Activated naive CD8-positive, alpha-beta T cell treated with anti-CD3 and anti-CD28 coated beads, Interleukin-2, amount 10 ng/mL, durations not matched to agents 7 days and 5 days (primary cell): ENCODE measurements at places on chromosomes 3 and 15.

GRCh38 chr3:128878556-128879124 lies 780 bp upstream of the ACAD9 start:
- H3K4me1 ChIP-seq, result peaks cover 40% of the 10 kb centered on the region
- peak overlapping the region; percentile 96 for H3K4me3 ChIP-seq
- peak overlapping the region; percentile 92 for H3K27ac ChIP-seq
- DNase-seq, result no peak

- no peaks in the 10 kb centered on the region for H3K4me1 ChIP-seq
- H3K36me3 ChIP-seq, result no peaks in the 10 kb centered on the region
- H3K27me3 ChIP-seq, result no peaks in the 10 kb centered on the region
- H3K4me3 ChIP-seq, result no peak overlapping the region
- DNase-seq, result no peak
These were observed 200.3 kb upstream of the ICE2 start for GRCh38 chr15:60679256-60679655.

- DNase-seq, result no peak
- no peak overlapping the region for H3K27ac ChIP-seq
- H3K36me3 ChIP-seq, result no peaks in the 10 kb centered on the region
- H3K4me1 ChIP-seq, result peaks cover 14% of the 10 kb centered on the region
- peaks cover 52% of the 10 kb centered on the region for H3K27me3 ChIP-seq
- no peak overlapping the region for H3K4me3 ChIP-seq
These were observed 9.1 kb downstream of the PLXND1 start for GRCh38 chr3:129597087-129597999.

- H3K36me3 ChIP-seq, result no peaks in the 10 kb centered on the region
- peaks cover 6% of the 10 kb centered on the region for H3K27me3 ChIP-seq
- no peak overlapping the region for H3K27ac ChIP-seq
- no peak overlapping the region for H3K4me3 ChIP-seq
- no peaks in the 10 kb centered on the region for H3K4me1 ChIP-seq
- DNase-seq, result no peak
These were observed 7.9 kb upstream of the FBXL2 start for GRCh38 chr3:33269385-33269784.

DNA sequence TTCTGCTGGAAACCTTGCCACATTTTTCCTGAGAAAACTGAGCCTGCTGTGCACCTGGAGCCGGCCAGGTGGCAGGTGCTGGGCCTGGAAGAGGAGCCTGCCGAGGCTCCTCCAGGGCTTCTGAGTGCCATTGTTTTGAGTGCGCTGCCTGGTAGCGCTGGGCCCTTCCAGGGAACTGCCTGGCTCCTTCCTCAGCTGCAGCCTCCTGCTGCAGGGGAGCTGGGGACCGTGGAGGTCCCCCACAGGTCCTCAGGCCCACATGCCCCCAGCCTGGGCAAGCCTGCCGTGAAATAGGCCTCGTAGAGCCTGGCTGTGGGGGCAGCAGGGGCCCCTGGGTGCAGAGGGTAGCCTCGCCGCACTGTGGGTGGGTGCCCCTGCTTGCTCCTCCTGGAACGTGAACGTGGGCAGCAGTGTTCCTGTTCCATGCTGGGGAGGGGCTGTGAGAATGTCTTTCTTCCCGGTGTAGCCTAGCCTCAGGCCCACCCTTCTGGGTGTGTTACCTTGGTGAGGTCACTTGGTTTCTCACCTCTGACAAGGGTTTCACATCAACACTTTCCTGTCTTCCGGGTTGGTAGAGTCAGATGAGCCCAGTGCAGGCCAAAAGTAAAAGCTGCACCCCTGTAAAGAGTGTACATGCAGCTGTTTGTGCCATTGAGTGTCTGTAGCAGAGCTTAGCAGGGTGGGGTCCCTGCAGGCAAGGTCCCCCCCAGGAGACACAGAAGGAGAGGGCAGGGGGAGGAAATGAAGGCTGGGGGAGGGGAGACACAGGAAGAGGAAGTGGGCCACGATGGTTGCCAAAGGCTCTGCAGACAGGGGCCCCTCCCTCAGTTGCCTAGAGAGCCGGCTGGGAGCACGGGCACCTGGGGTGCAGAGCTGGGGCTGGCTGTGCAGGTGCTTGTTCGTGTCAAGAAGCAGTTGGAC lies 34.5 kb downstream of the KLF13 start:
- H3K36me3 ChIP-seq, result peaks cover 19% of the 10 kb centered on the region
- peak overlapping the region; percentile 84 for H3K4me3 ChIP-seq
- no peaks in the 10 kb centered on the region for H3K27me3 ChIP-seq
- H3K4me1 ChIP-seq, result peaks cover 92% of the 10 kb centered on the region

- H3K4me1 ChIP-seq, result no peaks in the 10 kb centered on the region
- no peaks in the 10 kb centered on the region for H3K27me3 ChIP-seq
These were observed 6.6 kb downstream of the SAMMSON start for GRCh38 chr3:70006089-70006488.

DNA sequence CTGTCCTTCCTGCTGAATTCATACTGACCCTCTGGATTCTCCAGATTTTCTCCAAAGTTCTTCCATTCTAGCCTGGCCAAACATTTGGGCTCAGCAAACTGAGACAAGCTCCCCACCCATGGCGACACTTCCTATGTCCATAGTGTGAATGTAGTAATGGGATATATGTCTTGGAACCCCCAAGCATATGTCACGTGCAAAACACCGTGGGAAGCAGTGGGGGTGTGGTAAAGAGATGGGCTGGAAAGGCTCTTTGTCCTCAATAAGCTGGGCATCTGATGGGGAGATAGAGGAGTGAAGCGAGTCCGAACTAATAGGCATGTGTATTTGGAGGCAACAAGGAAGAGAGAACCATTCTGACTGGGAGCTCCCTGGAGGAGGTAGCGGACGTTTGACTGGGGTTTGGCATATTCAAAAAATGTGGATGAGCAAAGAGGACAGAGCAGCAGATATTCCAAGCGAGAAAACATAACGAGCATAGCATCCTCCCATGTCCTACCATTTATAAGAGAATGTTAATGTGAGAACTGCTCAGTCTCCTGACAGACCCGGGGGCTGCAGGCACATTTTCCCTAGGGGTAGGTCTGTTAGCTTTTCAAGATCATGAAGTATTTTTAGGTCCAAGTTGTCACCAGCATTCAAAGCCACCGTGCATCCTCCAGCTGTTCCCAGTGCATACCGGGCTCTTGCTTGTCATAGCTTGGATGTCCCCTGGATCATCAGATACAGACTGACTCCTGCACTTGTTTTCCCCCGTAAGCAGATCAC lies 25.6 kb downstream of the TPM1 start:
- no peaks in the 10 kb centered on the region for H3K27me3 ChIP-seq
- DNase-seq, result no peak
- no peak overlapping the region for H3K27ac ChIP-seq
- no peak overlapping the region for H3K4me3 ChIP-seq
- H3K4me1 ChIP-seq, result peaks cover 4% of the 10 kb centered on the region

GRCh38 chr3:88812576-88812975 lies 294.8 kb upstream of the EPHA3 start:
- no peak overlapping the region for H3K27ac ChIP-seq
- no peaks in the 10 kb centered on the region for H3K36me3 ChIP-seq
- no peak overlapping the region for H3K4me3 ChIP-seq
- DNase-seq, result no peak

GRCh38 chr15:98800437-98801233 lies 152.3 kb downstream of the IGF1R start:
- H3K4me3 ChIP-seq, result peak overlapping the region; percentile 6
- H3K27me3 ChIP-seq, result no peaks in the 10 kb centered on the region
- DNase-seq, result no peak
- no peaks in the 10 kb centered on the region for H3K36me3 ChIP-seq
- peaks cover 8% of the 10 kb centered on the region for H3K4me1 ChIP-seq
- no peak overlapping the region for H3K27ac ChIP-seq

GRCh38 chr3:87581240-87581639 lies 304.9 kb upstream of the POU1F1 start:
- H3K4me3 ChIP-seq, result no peak overlapping the region
- H3K27ac ChIP-seq, result no peak overlapping the region
- no peaks in the 10 kb centered on the region for H3K4me1 ChIP-seq
- H3K27me3 ChIP-seq, result no peaks in the 10 kb centered on the region

DNA sequence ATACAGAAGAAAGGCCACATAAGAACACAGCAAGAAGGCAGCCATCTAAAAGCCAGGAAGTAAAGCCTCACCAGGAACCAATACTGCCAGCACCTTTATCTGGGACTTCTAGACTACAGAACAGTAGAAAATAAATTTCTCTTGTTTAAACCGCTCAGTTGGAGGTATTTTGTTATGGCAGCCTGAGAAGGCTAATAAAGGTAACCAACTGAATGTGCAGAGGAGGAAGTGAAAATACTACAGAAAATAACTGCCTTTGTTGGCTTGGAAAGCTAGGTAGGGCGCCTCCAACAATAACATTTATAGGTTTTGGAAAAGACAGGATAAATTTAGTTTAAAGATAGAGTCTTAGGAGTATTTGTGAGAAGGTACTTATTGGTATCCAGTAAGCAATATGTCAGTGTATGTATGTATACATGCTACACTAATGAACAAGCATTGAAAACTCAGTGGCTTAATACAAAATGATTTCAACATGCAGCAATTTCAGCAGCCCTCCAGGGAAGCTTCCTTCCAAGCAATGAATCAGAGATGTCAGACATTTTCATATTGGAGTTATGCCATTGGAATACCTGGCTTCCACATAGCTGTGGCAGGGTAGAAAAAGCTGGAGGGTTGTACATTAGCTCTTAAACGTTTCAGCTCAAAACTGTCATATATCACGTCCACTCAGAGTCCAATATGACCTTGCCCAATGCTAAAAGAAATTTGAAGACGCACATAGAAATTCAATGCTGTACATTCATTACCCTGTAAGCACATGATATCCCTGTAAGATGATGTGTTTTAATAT lies 48.9 kb downstream of the ZBBX start:
- H3K4me3 ChIP-seq, result no peak overlapping the region
- no peak for DNase-seq

GRCh38 chr3:184716622-184717398 lies 4.9 kb upstream of the MAGEF1 start:
- no peak overlapping the region for H3K4me3 ChIP-seq
- H3K4me1 ChIP-seq, result peaks cover 7% of the 10 kb centered on the region
- DNase-seq, result no peak
- peaks cover 32% of the 10 kb centered on the region for H3K27me3 ChIP-seq

GRCh38 chr3:139299261-139300132 lies 44.3 kb upstream of the MRPS22 start:
- peaks cover 5% of the 10 kb centered on the region for H3K27me3 ChIP-seq
- no peak overlapping the region for H3K27ac ChIP-seq
- no peaks in the 10 kb centered on the region for H3K36me3 ChIP-seq
- H3K4me1 ChIP-seq, result peaks cover 9% of the 10 kb centered on the region
- DNase-seq, result no peak

DNA sequence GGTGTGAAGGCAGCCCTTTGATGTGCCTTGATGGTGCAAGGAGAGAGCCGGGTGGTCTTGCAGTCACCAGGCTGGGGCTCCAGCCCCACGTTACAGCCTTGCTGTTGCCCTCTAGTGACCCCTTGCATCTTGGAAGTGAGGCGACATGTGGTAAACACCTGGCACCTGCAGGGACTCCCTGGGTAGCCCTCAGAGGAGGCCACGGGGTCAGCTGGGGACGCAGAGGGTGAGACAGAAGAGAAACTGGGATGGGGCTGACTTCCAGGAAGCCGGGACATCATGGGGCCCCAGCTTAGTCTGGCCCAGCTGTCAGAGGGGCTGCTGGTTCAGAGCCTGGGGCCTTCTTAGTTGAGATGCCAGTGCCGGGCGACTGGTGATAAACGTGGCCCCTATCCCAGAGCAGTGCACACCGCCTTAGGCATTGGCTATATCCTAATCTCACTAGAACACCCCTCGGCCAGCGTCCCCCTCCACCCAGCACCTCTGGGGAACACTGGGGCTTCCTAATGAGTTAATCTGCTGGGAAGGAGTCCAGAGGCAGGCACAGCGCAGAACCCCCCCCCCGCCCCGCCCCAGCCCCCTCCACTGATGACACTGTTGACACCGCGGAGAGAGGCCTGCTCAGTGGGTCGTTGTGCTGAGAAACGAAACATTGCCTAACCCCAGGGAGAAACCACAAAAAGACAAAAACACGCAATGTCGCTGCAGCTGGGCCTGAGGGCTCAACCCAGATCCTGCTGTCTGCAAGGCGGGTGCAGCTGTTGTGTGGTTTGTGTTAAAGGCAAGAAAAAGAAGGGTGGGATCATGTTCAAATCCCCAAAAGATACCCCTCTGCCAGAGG lies 60.5 kb upstream of the KLF13 start:
- H3K27ac ChIP-seq, result peak overlapping the region; percentile 99
- no peaks in the 10 kb centered on the region for H3K36me3 ChIP-seq
- peak overlapping the region; percentile 84 for H3K4me3 ChIP-seq
- H3K4me1 ChIP-seq, result peaks cover 75% of the 10 kb centered on the region
- H3K27me3 ChIP-seq, result no peaks in the 10 kb centered on the region
- peak; percentile 73 for DNase-seq

DNA sequence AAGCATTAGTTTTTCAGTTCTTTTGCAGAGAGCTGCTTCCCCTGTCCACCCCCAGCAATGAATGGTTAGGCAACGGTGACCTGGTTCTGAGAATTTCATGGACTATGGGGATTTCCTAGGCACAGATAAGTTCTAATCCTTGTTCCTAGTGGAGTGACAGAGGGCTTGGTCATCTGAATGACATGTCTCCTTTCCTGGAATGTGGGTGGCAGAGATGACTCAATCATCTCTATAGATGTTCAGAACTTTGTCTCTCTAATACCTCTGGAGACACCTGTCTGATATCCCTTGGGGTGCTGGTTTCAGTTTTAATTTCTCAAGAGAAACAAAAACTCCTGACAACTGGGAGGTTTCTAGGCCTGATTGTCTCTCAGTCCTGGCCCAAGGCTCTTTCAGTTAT lies 10.4 kb downstream of the PLA2G4E start:
- H3K4me1 ChIP-seq, result peaks cover 10% of the 10 kb centered on the region
- peaks cover 2% of the 10 kb centered on the region for H3K36me3 ChIP-seq
- H3K4me3 ChIP-seq, result no peak overlapping the region
- DNase-seq, result no peak
- no peak overlapping the region for H3K27ac ChIP-seq

DNA sequence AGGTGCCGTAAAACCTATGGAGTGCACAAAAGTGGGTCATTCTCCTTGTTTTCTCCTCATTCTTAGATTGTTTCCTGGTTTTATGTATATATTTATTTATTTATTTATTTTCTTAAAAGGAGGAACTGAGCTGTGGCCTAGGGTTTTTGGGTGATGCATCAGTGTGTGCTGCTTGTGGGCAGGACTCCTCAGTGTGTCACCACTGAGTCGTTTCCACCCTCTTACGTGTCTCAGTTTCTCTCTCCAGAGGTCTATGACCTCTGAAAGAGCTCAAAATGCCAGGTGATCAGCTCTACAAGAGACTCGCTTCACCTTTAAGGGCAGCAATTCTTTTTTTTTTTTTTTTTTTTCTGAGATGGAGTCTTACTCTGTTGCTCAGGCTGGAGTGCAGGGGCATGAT lies 72.9 kb downstream of the CD200 start:
- H3K36me3 ChIP-seq, result peaks cover 1% of the 10 kb centered on the region
- DNase-seq, result no peak
- H3K4me3 ChIP-seq, result no peak overlapping the region
- H3K27ac ChIP-seq, result no peak overlapping the region
- H3K4me1 ChIP-seq, result peaks cover 6% of the 10 kb centered on the region

GRCh38 chr3:154059833-154060232 lies 61.4 kb upstream of the ARHGEF26 start:
- H3K27me3 ChIP-seq, result peaks cover 2% of the 10 kb centered on the region
